ENCODE measurements at places on chromosomes 7 and 10.

GRCh38 chr7:4227105-4228010 lies 454.7 kb upstream of the FOXK1 start:
- no peak for DNase-seq

DNA sequence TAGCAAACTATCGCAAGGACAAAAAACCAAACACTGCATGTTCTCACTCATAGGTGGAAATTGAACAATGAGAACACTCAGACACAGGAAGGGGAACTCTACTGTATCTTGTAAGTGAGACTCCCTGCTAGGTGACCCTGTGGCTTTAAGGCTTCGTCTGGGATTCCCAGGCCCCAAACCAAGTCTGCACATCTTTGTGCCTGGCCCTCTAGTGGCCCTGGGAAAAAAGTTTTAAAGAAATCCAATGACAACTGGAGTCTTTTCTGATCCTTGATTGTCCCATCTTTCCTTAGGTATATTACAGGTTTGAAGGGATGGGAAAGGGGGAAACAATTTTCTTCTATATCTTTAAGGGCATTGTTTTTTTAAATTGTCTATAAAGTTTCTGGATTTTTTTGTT lies 10.6 kb upstream of the LIPM start:
- no peak for DNase-seq

DNA sequence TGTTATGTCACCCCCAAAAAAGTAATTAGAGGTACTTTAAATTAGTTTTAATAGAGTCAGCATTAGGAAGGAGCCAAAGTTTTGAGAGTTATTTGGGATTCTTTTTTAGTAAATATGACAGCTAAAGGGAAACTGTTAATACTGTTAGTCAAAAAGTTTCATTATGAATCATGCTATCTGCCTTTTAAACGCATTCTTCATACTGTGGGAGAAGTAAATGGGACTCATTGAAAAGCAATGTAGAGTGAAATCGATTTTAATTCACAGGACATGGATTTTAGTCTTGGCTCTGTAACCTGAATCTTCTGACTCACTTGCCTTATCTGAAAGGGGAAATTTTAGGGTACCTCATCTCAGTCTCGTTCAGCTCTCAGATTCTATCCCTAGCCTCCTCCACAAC lies 105.1 kb downstream of the AASS start:
- no peak for DNase-seq

- DNase-seq, result no peak
Measured at GRCh38 chr10:77770868-77771175, 133.2 kb upstream of the KCNMA1 start.

DNA sequence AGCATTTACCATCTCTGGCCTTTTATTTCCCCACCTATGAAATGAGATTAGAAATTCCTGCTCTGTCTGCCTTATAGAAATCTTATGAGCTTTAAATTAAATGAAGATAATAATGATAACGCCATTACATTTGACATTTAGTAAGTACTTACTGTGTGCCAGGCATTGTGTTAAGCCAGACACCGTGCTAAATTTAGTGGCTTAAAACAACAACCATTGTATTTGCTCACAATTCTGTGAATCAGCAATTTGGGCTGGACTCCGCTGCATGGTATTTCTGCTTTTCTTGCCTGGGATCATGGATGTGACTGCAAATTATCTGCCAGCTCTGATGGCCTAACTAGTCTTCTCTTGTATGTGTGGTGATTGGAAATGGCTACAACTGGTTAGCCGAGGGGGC lies 56.4 kb upstream of the CCDC6 start:
- DNase-seq, result no peak

DNA sequence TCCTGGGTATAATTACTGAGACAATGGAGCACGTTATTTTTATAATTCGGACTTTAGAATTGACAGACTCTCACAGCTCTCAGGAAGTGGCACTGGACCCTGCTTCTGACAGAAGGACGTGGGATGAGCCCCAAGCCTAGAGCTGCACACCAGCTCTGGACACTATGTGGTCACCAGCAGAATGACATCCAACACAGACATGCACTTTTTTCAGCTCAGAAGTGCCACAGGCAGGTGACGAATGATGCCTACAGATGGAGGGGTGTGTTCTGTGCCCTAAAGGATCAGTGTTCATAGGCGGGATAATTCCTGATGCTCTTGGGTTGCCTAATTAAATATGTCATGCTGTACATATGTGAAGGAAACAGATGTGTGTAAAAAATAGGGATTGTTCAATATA lies 87.9 kb downstream of the VIPR2 start:
- DNase-seq, result no peak

DNA sequence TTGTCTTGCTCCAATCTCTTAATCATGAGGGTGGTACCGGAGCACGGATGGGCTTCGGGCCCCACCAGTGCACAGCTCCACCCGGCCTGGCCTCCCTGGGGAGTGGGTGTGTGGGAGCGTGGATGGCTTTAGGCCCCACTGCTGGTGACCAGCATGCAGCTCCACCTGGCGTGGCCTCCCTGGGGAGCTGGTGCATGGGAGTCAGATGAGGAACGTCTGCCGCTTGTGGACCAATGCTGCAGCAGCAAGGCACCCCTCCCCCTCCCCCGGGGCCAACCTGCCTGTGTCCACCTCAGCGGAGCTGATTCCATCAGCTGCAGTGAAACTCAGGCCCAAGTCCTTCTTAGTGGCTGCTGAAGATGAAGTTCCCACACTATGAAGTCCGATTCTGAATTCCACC lies 511.4 kb downstream of the PTPRN2 start:
- no peak for DNase-seq

DNA sequence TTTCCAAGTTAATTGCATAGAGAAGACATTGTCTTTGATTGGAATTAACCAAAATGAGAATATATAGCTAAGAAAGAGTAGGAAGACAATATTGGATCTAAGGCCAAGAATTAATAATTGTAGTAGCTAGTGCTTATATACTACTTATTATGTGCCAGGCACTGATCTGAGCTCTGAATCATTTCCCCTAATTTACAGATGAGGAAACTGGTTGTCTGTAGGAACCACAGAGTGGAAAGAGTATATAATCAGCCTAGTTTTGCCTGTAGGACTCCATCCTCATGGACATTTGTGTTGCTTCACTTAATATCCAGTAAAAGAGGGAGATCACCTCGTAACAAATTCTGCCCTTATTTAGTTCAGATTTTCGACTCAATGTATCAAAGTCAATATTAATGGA lies 127.9 kb downstream of the ARID5B start:
- no peak for DNase-seq

- DNase-seq, result no peak
Measured at GRCh38 chr10:114332301-114333192, 71.8 kb downstream of the AFAP1L2 start.

DNA sequence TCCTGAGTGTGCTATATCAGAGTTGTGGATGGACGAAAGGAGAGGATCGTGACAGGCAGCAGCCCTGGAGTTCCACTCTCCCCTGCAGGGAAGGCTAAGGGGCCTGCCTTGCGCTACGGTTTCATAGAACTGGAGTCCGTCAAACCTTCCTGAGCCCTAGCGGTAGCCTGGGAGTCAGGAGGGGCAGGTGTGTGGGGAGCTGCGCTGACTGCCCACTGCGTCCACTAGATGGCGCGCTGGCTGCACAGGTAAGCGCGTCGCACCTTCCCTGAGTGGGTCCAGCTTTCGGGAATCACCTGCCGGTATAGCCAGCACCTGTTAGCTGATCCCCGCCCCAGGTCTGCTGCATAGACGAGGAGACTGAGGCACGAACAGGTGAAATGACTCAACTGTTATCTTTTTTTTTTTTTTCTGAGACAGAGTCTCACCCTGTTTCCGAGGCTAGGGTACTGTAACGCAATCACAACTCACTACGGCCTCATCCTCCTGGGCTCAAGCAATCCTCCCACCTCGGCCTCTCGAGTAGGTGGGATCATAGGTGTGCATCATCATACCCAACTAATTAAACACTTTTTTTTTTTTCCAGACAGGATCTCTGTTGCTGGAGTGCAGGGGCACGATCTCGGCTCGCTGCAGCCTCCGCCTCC lies 20.2 kb upstream of the BAIAP2L1 start:
- peak; percentile 64 for DNase-seq

DNA sequence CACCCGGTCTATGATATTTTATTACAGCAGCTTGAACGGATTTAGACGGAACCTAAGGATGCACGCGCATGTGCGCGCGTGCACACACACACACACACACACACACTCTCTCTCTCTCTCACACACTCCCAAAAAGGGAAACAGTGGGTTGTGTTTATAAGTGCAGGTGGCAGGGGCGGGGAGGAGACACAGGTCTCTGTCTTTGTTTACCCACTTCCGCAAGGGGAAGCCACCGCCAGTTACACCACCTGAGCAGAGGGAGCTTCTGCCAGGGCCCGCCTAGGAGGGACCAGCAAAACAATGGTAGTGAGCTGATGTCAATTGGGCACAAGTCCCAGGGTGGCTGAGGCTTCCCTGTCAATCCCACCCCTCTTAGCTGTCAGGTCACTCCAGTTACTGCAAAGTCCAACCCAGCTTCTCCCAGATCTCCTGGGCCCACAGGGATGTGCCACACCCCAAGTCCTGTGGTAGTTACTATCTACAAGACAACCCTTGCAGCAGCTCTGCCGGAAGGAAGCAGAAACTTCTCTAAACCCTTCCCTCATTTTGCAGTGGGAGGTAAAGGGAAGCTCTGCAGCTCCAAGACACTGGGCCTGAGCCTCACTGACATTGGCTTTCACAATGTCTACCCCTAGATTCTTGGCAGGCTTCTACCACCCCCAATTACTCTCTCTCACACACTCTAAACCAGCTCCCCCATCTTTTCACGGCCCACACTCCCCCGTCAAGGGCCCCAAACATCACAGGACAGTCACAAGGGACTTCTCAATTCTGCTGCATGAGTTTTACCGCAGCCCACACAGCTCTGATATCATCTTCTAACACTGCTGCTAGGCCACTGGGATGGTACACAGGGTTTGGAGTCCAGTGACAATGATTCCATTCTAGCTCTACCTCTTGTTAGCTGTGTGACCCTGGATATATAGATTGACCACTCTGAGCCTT lies 17.6 kb downstream of the ANXA11 start:
- DNase-seq, result peak; percentile 57

GRCh38 chr10:100008142-100008522 lies 1.6 kb downstream of the DNMBP start:
- no peak for DNase-seq

- no peak for DNase-seq
Measured at GRCh38 chr10:9229702-9230244, 1175.3 kb downstream of the GATA3 start.

DNA sequence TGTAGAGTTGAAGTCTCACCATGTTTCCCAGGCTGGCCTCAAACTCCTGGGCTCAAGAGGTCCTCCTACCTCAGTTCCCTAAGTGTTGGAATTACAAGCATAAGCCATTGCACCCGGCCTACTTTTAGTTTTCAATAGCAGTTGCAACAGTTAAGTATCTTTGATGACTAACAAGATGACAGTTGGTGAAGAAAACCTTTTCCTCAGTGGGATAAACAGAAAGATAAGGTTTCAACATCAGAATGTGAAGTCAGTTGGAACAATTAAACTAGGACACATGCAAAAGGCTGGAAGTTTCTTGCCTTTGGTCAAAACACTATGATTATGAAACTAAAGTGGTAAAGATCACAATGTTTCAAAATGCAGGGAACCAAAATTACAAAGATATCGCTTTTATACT lies 169.2 kb downstream of the ZNF438 start:
- DNase-seq, result no peak

DNA sequence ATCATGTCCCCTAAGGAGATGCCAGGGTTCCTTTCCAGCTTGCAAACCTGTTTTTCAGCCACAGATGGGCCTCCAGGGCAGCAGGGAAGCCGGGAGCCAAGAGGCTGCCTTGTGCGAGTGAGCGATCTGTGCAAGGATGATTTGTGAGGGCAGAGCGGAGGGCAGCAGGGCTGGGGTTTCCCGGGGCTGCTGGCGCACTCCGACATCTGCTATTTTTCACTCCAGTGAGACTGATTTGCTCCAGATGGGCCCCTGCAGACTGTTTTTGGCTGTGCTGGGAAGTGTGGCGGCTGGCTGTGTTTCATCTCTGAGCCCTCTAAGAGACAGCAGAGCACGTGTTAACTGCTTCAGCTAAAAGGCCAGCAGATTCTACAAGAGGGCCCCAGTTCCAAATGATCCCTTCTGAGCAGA lies 466.2 kb downstream of the TYW1 start:
- no peak for DNase-seq

DNA sequence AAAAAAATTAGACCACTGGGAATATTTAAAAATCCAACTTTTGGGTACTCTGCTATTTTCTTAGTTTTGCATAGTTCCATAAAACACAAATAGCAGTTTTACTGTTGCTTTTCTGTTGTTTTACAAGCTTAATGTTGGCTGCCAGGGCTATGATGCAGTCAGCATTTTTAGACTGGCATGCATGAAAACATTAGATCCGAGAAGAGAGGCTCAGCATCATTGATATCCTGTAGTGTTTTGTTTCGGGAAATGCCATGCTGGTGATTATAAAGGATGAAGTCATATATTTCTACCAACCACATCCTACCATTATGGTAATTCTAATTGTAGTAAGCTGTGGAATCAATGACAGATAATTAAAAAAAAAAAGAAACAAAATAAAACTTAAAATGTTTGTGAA lies 104.6 kb downstream of the MBL2 start:
- no peak for DNase-seq

DNA sequence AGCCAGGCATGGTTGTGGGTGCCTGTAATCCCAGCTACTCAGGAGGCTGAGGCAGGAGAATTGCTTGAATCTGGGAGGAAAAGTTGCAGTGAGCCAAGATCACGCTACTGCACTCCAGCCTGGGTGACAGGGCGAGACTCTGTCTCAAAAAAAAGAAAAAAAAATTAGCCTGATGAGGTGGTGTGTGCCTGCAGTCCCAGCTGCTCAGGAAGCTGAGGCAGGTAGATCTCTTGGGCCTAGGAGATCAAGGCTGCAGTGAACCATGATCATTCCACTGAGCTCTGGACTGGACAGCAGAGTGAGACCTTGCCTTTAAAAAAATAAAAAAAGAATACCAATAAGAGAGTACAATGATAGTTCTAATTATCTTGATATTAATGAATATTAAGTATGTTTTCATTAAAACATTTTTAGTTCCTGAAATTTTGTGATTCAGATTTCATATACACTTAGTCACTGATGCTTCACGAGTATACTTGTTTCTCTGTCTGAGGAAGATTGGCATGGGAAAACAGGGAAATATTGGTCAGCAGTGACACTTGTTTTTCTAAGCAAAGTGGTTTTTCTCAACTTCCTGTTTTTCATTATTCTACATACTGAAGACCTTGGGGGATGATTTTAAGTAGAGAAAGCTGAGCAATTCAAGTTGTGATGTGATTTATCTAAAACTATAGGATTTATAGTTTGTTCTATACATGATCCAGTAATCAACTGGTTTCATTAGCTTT lies 76.8 kb downstream of the ADK start:
- DNase-seq, result no peak

- no peak for DNase-seq
Measured at GRCh38 chr7:117780832-117781231, 92.4 kb downstream of the CTTNBP2 start.

Data from activated naive CD4-positive, alpha-beta T cell treated with anti-CD3 and anti-CD28 coated beads, Interleukin-2, amount 50 U/mL, for 16 hours (primary cell).